ENCODE measurements at places on chromosomes 1 and 21.

GRCh38 chr1:201098992-201099677 lies 13.1 kb downstream of the CACNA1S start:
- no peak for DNase-seq

DNA sequence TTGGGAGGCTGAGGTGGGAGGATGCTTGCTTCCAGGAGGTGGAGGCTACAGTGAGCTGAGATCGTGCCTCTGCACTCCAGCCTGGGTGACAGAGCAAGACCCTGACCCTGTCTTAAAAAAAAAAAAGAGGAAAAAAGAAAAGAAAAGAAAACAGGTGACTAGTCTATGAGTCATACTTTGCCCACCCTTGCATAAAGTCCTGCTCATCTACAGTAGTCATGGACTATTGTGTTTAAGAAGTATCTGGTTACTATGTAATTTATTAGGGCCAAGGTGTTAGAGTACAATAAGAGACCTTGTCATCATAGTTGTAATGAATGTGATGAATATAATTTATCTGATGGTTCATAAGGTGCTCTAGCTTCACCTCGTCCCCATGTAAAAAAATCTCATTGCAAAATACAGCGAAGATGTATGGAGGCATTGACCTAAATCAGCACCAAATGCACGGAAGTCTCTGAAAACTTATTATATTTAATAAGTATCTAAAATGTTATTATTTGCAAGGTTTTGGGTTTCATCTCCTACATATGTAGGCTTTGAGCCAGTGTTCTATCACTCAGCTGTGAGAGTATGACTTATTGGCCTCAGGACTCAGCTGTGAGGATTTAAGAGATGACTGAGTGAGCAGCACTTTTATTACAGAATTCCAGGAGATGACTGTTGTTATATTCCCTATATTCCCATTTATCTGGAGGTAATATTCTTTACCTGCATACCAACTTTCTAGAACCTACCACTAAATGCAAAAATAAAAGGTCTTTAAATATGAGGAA lies 19.9 kb upstream of the KCNJ6 start:
- DNase-seq, result no peak

DNA sequence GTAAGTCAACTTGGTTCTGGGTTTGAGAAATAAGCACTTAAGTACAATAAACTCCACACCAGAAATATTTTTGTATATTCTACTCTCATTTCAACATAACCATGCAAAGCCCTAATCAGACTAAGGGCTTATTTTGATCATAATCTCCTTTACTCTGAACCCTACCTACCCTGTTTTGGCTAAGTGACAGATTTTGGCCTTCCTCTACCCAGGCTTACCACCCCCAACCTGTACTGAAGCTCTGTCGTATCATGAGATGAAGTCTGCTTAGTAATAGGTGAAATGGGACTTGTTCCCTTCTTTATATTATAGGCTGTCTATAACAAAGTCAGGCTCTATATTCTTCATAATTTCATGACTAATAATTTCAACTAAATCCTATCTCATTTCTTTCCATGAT lies 135.5 kb downstream of the RERE start:
- no peak for DNase-seq

GRCh38 chr1:116255486-116256285 lies 117.4 kb upstream of the ATP1A1 start:
- DNase-seq, result no peak

DNA sequence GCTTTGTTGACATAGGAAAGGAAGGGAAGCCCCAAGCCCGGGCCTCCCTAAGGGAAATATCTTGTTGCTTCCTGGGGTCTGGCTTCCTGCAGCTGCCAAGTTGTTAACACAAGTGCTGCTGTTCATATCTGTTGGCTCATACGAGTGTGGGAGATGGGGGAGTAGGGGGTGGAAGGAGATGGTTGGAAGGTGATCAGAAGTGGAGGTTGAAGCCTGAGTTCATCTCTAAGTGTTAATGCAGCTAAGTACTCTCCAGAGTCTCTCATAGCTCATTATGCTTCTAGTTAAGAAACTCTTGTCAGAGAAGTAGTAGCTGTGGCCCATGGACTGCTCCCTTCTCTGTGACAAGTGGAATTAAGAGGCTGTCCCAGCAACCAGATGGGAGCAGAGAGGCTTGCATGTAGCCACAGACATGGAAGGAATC lies 319.2 kb upstream of the SPAG17 start:
- DNase-seq, result no peak

GRCh38 chr21:28283641-28284490 lies 708.8 kb downstream of the LTN1 start:
- DNase-seq, result no peak

GRCh38 chr1:52767596-52768280 lies 41.5 kb downstream of the ZYG11B start:
- DNase-seq, result no peak

- no peak for DNase-seq
Measured at GRCh38 chr1:220347654-220348175, 75.5 kb upstream of the RAB3GAP2 start.

DNA sequence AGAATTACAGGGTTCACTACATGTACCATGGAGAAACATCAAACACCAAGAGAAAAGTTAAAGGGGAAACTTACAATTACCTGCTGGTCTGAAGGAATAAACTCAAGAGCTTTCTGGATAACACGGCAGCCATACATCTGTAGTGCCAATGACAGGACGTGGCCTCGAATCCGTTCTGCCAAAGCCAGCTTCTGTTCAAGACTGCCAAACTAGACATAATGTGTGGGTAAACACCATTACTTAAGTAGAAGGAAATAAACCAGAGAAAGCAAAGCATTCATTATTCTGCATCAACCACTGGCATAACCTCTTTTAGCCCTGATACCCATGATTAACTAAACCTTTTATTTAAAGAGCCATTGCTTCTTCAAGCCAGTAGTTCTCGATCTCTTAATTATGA lies 41.5 kb upstream of the SDC3 start:
- DNase-seq, result no peak

GRCh38 chr1:165837838-165838364 lies 10.5 kb downstream of the UCK2 start:
- DNase-seq, result no peak

DNA sequence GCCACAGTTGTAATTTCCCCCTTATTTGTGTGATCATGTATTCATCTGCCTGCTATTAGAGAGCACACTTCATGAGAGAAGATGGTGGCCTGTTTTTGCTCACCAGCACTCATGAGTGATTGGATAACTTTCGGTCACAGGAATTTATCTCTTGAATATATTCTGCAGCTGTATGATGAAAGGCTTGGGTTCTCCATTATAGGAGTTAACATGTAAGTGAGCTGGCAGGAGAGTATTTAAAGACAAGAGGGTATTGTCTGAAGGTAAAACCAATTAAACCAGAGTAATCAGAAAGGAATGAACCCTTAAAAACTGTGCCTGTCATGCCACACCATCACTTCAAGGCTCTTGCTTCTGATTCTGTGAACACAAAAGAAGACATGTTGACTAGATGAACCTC lies 574.9 kb upstream of the CAMK1G start:
- no peak for DNase-seq

- DNase-seq, result no peak
Measured at GRCh38 chr1:224108991-224109390, 4.9 kb upstream of the FBXO28 start.
